ENCODE measurements at places on chromosomes 4 and X.

- no peak for DNase-seq
These were observed 7.8 kb upstream of the ZNF718 start for GRCh38 chr4:116499-116898.

DNA sequence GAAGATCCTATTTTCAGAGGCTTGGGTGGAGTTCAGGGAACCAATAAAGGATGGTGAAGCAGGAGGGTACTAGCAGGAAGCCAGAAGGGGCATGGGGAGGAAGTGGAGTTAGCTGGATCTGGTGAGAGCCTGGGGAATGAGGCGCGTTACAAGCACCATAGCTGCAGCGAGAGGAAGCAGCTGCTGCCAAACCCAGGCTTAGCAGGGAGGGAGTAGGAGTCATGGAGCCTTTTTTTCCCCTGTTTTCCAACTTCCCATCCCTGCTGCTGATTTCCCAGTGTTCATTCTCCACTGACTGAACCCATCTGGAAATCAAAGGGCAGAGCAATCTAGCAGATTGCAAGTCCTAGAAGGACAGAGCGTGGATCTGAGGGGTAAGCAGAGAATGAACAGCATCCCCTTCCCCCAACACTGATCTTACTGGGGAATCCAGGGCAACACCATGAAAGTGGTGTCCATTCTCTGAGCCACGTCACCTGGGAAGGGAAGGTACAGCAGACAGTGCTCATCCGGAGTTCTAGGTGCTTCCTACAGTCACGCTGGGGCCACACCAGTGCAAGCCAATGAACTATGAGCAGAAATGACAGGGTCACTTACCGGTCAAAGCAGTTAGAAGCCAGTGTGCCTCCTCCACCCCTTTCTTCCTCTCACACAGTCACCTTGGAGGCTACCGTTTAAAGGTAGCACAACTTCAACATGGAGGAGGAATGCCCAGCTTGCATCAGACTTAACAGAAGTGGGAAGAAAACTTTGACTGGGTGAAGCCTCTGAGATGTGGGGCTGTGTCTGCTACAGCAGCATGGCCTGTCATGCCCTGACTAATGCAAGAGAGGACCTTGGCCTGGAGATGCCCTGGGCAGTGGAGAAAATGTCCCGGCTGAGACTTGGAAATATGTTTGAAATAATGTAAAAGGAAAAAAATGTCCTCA is 36.7 kb downstream of the SMIM20 start:
- no peak for DNase-seq

DNA sequence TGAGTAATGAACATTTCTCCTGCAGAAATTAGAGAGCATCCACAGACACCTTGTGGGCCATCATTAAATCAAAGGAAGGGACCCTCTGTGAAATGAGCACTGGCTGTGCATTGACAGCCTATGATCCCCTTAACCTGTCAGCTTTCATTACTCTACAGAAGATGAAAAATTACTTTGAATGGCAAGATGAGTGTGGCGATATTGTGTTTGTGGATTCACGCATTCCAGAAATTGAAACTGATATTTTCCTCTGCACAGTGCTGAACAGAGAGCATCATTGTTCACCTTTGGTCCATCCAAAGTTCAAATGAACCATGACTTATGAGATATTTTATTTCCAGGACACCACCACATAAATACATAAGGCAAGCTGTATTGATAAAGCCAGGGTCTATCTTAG is 374.8 kb upstream of the ANXA10 start:
- no peak for DNase-seq

DNA sequence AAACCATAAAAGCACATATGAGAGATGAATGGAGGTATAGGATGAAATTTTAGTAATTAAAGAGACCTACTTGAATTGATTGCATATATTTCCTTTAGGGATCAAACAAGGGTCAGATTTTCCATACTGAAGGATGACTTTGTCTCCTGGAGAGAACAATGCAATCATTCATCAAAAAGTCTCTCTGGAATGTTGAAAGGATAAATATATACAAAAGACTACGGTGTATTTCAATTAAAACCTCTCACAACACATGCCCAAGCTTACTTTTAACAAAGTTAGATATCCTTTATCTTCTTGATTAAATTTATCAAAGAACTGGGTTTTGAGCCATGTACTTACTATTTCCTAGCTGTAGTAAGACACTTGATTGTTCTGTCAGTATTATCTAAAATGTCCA is 36.8 kb upstream of the ADH7 start:
- DNase-seq = no peak

DNA sequence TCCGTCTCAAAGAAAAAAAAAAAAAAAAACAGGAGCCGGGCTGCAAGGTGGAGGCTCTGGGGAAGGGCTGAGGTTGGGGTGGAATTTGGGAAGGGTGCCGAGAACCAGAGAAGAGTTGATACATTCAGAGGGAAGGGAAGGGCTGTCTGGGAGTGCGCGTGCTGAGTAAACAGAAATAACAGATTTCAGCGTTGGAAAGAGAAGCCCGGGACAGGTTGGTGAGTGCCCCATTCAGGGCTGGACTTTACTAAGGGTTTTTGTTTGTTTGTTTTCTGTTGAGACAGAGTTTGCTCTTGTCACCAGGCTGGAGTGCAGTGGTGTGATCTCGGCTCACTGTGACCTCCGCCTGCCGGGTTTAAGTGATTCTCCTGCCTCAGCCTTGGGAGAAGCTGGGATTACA is 1.7 kb upstream of the IL3RA start:
- no peak for DNase-seq

GRCh38 chr4:10958226-10958856 is 273.8 kb upstream of the CLNK start:
- no peak for DNase-seq

DNA sequence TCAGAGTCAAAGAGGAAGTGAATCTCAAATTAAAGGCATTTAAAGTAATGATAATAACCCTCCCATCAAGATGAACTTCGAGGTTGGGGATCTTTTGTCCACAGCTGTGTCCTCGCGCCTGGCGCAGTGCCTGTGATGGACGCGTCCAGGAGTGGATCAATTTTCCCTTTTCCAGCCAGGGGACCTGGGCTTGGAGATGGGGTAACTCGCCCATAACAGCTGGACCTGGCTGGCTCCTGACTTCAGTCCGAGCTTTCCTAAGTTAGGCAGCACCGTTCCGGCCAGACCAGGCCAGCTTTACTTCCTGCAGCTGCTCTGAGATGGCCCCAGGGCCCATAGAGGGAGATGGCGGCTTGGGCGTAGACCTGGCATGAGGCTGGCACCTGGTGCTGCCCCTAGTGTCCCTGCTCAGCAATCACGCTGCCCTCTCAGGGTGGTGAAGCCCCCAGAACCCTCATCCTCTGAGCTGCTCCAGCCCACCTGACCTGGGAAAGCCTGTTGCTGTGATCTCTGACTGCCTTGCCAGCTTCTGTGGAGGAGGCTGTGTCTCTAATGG is 23.9 kb downstream of the ADRA2C start:
- DNase-seq = no peak
